AG10803 (cell line): ENCODE measurements at places on chromosomes 16 and 17.
A peak's percentile ranks its signal among the peaks of the same experiment; 100 is the strongest.

DNA sequence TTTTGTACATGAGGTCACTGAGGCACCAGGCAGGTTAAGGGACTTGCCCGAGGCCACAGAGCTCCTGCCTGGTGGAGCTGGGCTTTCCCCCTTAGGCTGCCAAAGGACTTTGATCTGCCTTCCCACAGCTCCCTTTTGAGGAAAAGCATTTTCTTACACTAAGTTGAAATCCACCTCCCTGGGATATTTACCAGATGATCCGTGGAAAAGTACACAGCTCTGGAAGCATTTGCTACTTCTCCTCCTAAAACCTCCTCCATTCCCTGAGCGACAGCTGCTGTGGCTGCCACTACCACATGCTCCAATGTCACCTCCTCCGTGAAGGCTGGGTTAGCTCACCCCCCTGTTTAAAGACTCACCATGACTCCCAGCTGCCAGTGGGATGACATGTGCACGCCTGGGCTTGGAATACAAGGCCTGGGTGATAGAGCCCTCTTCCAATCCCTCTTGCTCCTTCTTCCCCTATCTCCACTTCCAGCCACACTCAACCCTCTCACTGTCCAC is 1.2 kb upstream of the MPRIP start:
- DNase-seq = peak; percentile 55

DNA sequence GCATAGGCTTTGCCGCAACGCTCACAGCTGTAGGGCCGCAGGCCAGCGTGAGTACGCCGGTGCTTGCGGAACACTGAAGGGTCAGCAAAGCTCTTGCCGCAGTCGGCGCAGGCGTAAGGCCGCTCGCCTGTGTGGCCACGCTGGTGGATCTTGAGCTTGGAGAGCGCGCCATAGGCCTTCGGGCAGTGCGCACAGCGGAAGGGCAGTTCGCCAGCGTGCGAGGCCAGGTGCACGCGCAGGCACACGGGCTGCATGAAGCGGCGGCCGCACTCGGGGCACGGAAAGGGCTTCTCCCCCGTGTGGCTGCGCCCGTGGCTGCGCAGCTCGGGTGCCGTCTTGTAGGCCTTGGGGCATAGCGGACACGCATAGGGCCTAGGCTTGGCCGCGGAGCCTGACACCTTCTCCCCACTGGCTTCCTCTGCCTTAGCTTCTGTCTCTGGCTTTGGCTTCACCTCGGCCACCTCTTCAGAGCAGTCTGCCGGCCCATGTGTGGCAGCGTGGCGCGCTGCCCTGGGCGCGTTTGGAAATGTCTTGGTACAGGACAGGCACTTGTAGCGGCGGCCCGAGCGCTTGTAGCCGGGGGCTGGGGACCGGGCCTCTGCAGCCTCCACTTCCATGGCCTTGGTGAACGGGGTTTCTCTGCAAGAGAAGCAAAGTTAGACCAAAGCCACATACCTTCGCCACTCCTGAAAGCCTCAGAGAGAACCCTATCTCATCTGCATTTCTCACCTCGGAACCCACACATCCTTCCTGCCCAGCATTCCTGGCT is 10.0 kb downstream of the ZNF668 start:
- DNase-seq = no peak

DNA sequence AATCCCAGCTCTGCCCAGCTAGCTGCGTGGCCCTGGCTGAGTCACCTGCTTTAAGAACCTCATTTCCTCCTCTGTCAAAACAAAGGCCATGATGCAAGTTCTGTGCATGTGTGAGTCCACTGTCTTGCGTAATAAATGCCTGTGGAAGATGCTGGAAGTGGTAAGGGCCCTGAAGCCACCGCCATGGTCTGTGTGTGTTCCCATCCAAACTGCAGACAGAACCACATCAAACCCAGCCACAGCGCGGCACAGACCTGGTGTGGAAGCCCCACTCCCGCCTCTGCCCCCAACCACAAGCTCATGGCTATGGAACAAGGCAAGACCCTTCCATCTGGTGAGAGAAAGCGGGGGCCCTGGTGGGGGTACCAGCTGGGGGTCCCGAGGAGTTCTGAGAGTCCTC is 26.0 kb downstream of the NECAB2 start:
- DNase-seq = peak; percentile 96

DNA sequence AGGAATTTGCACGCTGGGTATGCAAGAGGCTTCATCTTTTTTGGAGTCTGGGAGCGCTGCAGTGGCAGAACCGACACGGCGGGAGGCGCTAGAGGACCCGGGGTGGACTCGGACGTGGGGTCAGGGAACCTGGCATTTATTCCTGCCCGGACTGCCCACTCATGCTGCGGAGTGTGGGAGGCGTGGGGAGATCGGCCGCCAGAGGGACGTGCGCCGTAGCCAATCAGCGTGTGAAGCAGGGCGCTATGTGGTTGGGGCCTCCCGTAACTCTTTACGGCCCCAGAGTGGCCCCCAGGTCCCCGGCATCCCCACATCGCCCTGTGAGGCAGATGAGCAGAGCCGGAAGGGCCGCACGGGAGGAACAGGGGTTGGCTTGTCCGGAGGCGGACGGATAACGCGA is 11.2 kb downstream of the FLYWCH2 start:
- no peak for DNase-seq

GRCh38 chr17:17568772-17569195 is 22.7 kb downstream of the PEMT start:
- DNase-seq = peak; percentile 25

- no peak for DNase-seq
These were observed 23.4 kb upstream of the CBFA2T3 start for GRCh38 chr16:89000207-89000959.

DNA sequence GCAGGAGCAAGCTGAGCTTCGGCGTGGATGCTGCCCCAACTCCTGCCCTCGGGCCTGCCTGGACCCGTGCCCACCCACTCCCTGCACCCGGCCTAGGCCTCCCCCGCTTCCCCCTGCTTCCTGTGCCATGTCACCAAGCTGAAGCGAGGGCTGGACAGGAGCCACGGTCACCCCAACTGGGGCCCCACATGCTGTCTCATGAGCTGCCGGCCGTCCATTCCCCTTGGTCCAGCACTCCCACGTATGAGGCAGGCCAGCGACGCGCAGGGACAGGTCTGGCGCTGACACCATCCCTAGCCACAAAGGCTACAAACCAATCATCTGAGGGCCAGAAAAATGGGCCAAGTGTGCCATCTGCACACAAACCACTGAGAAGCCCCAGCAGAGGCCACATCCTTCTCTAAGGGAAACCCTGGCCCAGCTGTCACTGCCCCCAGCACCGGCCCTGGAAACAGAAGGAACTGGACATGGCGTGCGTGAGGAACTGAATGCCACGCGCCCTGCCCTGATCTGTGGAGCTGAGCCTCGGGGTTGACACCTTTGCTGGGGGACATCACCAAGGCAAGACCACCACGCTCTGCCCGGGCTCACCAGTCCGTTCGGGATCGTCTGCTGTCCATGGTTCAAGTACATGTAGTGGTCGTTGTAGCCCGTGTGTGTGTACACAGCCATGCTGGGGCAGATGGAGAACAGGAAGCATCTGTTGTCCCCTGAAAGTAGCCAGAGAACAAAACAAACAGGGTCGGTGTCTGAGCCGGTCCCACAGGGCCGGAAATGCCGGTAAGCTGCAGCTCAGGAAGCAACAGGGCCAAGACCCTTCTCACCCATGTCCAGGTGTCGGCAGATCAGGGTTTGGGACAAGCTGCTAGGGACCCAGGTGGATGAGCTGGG is 22.2 kb downstream of the MEAK7 start:
- no peak for DNase-seq

DNA sequence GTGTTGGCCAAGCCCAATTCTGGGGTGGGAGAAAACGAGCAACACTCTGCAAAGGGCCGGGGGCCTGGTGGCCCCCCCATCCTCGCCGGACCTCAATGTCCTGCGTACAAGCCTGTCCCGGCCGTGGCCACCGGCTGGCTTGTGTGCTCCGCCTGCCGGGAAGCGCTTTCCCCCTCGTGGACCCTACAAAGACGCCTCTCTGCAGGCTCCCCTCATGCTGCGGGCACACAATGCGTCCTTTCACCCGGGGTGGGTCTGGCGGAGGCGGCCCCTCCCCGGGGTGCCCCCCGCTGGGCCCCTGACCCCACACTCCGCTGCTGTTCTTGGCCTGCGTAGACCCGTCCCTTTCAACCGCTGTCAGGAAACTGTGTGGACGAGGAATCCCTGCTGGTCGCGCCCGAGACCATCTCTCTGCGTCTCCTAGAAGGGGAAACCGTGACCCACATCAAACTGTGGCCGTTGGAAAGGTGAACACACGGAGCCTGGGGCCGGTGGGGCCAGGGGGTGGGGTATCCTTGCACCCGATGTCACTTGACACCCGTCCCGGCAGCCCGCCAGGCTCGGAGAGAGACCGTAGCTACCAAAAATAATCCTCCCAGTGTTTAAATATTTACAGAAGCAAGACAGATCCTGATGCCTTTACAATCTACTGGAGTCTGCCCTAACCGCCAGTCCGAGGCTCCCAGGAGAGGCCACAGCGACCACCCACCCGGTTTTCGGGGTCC is 43.6 kb downstream of the TBC1D16 start:
- DNase-seq = no peak

DNA sequence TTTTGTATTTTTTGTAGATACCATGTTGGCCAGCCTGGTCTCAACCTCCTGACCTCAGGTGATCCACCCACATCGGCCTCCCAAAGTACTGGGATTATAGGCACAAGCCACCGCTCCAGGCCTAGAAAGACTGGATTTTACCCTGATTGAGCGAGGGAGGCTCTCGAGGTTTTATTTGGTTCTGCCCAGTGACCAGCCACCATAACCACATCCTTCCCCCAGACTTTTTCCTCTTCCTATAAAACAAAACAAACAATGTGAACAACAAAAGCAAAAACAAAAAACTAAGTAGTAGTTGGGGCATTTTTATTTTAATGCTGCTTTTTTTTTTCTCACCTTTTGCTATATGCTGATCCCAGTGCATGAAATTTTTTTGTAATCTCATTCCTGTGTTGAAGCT is 509.6 kb downstream of the MAF start:
- no peak for DNase-seq

DNA sequence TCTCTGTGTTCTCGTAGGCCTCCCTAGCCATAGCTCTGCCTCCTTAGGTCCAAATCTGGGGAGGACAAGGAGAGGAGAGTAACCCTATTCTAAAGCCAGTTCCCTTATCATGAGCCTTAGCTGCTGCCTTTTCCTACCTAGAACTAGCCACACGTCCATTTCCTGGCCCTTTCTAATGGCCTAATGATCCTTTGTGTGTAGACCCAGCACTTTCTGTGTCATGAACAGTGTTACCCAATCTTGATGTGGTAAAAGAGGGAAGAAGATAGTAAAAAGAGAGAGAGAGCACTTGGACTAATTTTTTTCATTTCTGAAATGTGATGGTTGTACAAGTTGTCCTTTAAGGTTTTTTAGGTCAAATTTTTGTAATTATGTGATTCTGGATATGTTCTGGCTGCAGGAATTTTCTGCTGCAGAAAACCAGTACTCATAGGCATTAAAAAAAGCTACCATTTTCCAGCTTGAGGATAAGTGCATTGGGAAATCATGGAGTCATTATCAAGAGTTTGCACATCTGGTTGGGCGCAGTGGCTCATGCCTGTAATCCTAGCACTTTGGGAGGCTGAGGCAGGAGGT is 18.2 kb downstream of the CASC3 start:
- no peak for DNase-seq

DNA sequence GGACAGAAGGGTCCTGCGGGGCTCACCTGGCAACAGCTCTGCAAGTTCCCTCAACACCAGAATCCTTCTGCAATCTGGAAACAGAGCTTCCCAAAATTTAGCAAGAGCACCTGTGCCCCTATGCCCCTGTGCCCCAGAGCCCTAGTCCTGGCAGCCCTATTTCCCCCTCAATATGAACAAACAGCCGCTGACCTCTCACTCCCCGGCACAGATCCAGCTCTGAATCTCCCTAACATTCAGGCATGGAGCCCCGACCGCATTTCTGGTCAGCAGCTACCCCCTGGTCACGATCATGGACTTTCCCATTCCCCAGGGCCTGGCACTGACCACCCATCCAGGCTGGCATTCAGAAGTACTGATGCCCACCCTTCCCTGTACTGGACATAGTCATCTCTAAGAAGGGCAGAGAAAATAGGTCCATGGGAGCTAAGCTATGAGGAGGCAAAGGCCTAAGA is 110.8 kb upstream of the SMURF2 start:
- no peak for DNase-seq
